Renal cortex interstitium (tissue), 15 donors: ENCODE measurements at places on chromosomes 16 and 17. TPM values are rescaled to one million over a fixed set of nuclear protein-coding genes. Genes with fewer than 3 reads are reported as not detected.
A peak's percentile ranks its signal among the peaks of the same experiment; 100 is the strongest.

- DNase-seq: no peak
These were observed 400 bp downstream of the HCFC1R1 start for GRCh38 chr16:3023415-3023668.

DNA sequence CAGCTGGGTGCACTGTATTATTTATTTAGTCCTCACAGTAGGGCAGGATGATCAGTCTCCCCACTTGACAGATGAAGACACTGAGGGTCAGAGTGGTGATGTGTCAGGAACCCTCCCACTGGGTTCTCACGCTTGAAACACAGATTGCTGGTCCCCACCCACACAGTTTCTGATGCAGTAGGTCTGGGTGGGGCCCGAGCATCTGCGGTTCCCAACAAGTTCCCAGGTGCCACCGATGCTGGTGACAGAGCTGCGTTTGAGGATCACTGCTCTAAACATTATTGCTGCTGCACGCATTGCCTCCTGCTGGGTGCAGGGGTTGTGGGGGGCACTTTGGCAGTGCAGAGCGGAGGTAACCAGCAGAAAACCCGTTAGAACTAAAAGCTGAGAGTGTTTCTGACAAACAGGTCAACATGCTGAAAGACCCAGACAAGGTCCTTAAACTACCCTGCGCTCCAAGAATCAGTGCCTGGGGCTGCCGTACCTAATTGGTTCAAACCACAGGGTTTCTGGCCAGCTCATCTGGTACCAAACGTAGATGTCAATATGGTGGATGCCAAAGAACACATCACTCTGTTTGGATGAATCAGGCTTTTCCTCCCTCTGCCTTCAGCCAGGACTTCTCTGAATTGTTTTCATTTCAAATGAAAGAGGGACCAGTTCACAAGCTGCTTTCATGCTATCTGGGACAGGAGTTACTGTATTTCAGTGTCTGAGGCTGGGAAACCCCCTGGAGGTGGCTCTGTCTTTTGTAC lies 76.0 kb downstream of the ABCC1 start:
- DNase-seq: no peak

DNA sequence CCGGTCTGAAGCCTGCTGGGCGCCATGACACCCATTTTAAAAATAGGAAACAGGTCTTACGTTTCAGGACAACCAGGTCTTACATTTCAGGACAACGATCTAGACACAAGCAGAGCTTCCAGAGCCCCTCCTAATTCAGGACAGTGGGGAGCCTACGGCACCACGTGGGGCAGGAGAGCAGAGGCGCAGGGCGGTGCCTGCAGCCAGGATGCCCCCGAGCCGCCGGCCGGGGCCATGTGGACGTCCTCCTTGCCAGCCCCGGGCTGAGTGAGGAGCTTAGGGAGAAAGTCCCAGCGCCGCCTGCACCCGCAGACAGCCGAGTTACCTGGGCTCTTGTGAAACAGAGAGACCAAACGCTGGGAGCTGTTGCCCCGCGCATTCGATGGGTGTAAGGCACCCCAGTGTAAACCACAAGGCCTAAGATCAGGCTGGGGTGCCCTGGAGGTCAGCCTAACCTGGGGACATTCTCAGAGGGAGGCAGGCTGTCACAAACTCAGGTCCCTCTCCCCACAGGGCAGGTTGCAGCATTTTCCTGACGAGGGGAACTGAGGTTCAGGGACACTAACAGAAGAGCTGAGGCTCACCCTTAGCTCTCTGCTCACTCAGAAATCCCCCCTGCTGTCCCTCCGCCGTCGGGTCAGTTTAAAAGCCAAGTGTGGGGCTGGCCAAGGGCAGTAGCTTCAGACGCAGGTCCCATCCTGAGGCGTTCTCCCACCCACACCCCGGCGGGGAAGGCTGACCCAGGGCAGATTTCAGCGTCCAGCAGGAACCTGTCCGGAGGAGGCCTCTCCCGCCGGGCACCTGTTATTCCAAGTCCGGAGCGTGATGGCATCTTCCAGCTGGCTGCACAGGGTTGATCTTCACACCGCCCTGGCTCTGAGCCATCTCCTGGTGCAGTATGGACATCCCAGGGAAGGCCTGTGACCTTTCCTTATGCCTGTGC lies 1.8 kb upstream of the NOTUM start:
- no peak for DNase-seq

ETV4 gene
- 45.7 TPM for polyA plus RNA-seq

- DNase-seq: no peak
These were observed 6.2 kb downstream of the PHF12 start for GRCh38 chr17:28944862-28945741.

DNA sequence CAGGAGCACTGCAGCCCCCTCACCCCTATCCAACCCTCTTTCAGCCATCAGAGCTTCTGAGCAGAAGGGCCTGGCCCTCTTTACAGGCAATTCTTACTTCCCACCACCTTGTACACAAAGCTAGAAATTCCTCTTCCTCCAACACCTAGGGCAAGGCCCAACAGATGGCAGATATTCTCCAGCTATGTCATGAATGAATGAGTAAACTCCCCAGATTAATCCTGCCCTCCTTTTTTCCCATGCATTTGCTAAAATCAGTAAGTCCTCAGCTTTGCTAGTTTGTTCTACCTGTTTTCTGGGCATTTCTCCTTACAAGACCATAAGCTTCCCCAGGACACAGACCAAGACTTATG lies 20.4 kb upstream of the MRPS23 start:
- no peak for DNase-seq

DNA sequence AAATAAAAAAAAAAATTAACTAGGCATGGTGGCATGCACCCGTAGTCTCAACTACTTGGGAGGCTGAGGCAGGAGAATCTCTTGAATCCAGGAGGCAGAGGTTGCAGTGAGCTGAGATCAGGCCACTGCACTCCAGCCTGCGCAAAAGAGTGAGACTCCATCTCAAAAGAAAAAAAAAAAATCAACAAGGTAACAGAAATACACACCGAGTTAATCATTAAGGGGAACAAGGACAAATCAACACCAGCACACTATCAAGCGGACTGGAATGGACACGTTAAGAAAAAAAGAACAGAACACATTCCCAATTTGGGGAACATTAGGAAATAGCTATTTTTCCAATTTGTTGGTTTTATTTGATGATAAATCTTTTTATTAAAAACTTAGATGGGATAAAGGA lies 28.4 kb upstream of the GLG1 start:
- DNase-seq: no peak

GRCh38 chr16:46658925-46659324 lies 30.1 kb downstream of the VPS35 start:
- DNase-seq: no peak

DNA sequence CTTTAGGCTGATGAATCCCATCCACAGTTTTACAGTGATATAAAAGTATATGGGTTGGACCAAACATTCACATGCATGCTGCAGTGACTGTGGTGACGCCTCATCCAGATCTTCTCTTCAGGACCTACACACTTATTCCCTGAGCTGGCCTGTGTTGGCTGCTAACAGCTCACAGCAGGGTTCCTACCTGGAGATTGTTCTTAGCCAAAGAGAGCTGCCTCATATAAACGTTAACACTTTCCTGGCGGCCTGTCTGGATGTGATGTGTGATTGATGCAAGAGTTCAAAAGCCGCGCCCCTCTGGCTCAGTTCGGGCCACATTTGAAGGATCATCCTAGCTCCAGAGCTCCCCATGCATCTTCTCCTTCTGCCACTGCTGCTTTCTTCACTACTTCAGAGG lies 93.0 kb upstream of the NETO2 start:
- no peak for DNase-seq

PMFBP1 gene
- polyA plus RNA-seq: 7.6 TPM

ABCC6 gene
- polyA plus RNA-seq: 26.3 TPM

GRCh38 chr16:49875806-49876715 lies 20.1 kb upstream of the ZNF423 start:
- no peak for DNase-seq

GRCh38 chr16:1745181-1745899 lies 26.0 kb downstream of the NME3 start:
- no peak for DNase-seq

DNA sequence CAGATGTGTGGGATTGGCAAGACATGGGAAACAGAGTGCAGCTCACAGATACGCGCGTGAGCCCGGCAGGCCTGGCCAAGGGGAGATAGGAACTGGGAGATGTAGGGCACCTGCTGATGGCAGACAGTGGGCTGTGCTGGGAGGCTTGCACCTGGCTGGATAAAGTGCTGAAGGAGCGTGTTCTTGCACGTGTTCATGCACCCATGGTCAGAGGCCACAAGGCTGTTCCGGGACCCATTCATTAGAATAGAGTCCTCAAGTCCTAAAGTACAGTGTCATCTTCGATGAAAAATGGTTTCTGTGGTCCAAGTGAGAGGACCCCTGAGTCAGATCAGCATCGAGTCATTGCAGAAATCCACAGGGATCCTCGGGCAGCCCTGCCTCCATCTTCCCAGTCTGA lies 236.4 kb downstream of the CCDC182 start:
- no peak for DNase-seq

GRCh38 chr17:7557775-7558543 lies 591 bp upstream of the TNFSF13 start:
- peak; percentile 51 for DNase-seq

DNA sequence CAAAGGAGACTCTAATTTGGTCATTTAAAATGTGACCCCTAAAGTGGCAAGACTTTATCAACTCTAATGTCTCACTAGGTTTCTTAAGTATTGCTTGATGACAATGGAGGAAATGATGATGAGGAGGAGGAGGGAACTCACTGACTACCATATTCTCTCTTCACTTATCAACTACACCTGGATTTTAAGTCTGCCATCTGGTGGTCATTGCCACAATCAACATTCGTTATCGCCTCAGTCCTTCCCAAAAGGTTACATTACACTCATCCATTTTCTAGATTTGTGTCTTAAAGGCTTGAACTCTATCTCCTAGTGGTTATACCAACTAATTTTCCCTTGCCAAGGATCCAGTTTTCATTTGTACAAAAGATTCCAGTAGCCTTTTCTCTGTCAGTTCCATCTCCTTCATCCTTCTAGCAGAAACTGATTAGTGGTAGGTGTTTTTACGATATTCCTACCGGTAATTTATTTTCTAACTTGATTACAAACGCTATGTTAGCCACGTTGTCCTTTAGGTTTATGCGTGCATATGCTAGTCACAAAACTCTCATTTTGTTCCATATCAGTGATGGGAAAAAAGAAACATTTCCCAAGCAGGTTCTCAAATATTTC lies 114.6 kb upstream of the NOG start:
- no peak for DNase-seq

DNA sequence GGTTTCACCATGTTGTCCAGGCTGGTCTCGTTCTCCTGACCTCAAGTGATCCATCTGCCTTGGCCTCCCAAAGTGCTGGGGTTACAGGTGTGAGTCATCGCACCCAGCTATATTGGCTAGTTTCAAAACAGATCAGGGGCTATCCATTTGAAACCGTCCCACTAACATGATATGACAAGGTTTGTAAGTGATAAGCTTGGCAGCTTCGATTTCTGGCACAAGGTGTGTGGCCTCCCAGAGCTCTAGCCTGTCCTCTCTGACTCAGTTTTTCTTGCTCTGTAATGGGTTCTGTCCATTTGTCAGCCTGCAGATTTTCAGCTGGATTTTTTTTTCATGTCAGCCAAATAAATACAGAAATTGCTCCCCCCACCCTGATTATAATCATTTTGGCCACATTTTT lies 31.8 kb upstream of the TENT4B start:
- DNase-seq: no peak

DNA sequence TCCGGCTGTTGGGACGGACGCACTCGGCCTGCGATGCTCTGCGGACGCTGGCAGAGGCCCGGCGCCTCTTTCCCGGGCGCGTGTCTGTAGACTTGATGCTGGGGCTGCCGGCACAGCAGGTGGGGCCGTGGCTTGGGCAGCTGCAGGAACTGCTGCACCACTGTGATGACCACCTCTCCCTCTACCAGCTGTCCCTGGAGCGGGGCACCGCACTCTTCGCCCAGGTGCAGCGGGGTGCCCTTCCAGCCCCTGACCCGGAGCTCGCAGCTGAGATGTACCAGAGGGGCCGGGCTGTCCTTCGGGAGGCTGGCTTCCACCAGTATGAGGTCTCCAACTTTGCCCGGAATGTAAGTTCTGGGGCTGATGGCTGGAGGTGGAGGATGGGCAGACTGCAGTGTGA lies 3.5 kb downstream of the RSAD1 start:
- DNase-seq: no peak

DNA sequence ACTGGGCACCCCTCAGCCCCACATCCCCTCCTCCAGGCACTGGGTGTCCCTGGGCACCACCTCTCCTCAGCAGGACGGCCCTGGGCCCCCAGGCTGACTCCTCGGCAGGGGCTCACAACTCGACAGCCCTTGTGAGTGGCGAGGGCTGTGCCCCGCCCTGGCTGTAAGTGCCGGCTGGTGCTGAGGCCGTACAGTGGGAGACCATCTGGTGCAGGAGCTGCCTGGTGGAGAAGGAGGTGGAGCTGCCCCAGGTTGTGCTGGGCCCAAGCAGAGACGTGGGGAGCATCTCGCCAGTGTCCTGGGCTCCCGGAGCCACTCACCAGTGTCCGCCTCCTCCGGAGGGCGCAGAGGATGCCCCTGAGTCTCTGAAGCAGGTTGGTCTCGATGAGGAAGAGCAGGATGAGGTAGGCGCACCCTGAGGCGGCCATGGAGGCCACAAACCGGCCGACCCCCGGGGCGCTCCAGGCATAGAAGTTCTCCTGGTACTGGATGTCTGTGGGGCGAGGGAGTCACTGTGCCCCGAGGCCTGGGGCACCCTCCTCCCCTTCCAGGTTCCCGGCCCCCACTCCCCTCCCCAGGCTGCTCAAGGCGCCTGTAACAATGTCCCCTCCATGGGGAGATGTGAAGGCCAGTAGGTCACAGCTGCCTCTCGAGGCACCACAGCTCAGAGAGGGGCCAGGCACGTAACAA lies 15.1 kb upstream of the RNPS1 start:
- DNase-seq: no peak

BIRC5 gene
- polyA plus RNA-seq: 35.5 TPM

CD79B gene
- polyA plus RNA-seq: 2.1 TPM

C16orf95 gene
- 5.0 TPM for polyA plus RNA-seq

DNA sequence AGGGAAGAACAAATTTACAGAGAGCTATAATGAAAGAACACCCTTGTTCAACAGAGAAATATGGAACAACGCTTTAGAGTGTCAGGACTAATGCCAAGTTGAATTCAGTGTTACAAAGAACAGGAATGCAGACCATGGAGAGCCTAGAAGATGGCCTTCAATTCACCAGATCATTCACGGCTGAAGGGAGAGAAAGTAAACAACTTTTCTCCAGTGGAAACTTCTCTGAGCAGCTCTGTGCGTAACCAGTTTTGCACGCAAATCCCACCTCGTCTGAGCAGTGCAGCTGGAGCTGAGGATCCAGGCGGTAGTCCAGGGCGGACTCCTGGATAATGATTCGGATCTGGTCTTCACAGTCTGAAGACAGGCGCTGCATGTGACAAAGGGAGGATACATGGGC lies 40.5 kb upstream of the CLEC18B start:
- no peak for DNase-seq
